ENCODE measurements at places on chromosomes 16 and 17.

DNA sequence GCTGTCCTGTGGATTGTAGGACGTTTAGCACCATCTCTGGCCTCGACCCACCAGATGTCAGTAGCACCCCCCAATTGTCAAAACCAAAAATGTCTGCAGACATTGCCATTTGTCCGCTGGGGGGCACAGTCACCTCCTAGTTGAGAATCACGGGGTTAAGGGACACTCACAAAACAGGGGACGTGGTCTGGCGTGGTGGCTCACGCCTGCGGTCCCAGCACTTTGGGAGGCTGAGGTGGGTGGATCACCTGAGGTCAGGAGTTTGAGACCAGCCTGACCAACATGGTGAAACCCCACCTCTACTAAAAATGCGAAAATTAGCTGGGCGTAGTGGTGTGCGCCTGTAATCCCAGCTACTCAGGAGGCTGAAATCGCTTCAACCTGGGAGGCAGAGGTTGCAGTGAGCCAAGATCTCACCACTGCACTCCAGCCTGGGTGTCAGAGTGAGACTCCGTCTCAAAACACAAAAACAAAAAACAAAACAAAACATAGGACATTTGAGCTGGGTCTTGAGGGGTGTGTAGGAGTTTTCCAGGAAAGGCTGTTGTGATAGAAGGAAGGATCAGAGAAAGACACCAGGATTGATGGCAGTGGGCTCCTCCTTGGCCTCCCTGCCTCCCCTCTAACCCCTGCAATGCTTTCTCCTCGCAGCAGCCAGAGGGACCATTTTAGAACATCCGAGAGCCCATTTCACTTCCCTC, 171.8 kb upstream of the GSE1 start:
- DNase-seq = no peak

DNA sequence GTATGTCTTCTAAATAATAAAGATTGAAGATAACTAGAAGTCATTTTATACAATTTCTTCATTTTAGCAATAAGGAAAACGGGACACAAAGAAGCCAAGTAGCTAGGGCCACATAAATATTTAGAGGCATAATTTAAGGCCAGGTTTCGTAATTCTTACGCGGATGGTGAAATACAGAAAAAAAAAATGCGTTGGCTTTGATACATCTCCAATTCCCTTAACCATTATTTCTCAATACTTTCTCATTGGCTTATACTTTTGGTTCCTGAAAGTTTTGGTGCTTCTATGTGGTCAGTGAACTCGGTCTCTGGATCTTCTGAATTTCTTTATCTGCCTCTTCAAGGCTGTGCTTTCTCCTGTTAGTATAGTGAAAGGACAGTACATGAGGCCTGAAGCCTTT, 888.1 kb downstream of the KCNJ2 start:
- DNase-seq = no peak

- no peak for DNase-seq
Observed at GRCh38 chr16:54744998-54745397, 185.7 kb upstream of the IRX5 start.

GRCh38 chr17:45940293-45940692, 45.9 kb downstream of the MAPT start:
- no peak for DNase-seq

DNA sequence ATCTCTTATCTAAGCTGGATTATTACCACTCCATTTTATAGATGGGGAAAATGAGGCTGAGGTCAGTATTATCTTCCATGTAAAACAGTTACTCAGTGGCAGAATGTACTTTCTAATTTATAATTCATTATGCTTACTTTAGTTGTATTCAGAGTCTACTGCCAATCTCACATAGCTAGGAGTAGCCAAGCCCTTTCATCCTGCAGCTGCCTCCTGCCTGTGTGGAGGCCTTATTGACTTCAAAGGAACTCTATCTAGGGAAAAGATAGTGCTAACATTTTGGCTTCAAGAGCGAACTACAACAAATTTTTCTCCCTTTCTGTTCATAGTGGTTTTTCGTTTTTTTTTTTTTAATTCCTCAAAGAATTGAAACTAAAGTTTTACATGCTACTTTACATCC, 12.9 kb downstream of the RPGRIP1L start:
- no peak for DNase-seq

- DNase-seq = no peak
Observed at GRCh38 chr17:69869667-69870066, 205.4 kb upstream of the KCNJ16 start.

DNA sequence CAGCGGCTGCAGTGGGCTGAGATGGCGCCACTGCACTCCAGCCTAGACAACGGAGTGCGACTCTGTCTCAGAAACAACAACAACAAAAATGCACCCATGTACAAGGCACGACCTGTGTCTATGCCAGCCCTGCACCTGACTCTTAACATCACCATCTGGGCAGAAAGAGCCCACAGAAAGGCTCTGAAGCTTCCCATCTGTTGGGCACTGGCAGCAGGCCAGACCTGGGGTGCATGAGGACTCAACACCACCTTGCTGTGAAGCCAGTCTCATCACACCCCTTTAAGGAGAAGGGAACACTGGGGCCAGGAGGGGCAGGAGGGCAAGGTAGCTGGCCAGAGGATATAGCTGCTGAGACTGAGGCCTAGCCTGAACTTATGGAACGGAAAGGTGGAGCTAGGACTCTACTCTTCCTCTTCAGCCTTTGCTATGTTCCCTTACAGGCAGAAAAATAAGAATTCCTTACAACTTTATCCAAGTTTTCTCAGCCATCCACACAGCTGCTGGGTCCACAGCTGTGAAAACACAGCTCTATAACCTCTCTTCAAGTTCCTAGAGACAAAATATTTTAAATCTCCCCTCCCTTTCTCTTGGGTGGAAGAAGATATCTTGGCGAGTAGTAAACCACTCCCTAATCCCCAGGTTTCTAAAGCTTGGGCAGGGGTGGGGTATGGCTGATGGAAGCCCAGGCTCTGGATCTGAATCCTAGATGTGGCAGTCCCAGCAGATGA, 2.8 kb downstream of the ELOB start:
- DNase-seq = no peak

DNA sequence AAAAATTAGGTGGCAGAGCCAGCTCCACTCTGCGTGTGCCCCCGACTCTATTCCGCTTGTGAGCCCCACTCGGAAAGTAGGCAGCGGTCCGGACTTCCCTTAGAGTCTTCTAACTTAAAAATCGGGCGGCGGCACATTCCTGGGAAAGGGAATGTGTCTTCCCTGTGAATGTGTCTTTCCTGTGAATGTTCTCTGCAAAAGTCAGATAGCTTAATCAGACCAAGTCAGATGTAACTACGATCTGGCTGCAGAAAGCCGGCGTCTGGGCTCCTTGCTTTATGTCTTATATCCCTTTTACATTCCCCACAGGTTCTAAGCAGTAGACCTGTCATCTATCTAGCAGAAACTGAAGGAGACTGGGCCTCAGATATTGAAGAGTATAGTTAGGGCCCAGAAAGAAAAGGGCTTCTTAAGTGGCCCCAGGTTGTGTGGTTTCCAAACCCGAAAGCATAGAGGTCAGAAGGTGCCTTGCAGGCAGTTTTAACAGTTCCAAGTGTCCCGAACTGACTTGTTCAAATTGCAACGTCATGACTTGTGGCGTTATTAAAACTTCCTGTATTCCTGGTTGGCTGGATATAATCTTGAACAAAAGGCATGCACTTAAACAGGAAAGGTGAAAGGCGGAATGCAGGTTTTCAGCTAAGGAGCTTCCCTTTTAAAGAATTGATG, 601 bp downstream of the PHKB start:
- DNase-seq = no peak

GRCh38 chr17:44002141-44002848, 2.1 kb upstream of the NAGS start:
- no peak for DNase-seq

DNA sequence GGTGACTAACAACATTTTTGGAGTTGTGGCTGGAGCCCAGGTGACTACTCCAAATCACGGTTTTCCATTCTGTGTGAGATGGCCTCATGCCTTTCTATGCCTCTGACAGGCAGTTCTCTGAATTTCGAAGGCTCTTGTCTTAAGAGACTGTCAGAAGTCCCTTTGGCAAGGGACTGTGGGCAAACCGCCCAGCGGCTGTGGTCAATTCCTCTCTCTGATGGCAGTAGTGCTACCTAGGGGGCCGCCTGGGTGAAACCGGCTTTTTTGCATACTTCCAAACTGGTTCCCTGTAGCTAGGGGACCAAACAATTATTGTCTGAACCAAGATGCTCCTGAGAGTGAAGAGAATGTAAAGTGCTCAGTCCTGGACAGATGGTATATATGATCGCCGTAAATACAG, 86.3 kb downstream of the SDR42E1 start:
- no peak for DNase-seq

DNA sequence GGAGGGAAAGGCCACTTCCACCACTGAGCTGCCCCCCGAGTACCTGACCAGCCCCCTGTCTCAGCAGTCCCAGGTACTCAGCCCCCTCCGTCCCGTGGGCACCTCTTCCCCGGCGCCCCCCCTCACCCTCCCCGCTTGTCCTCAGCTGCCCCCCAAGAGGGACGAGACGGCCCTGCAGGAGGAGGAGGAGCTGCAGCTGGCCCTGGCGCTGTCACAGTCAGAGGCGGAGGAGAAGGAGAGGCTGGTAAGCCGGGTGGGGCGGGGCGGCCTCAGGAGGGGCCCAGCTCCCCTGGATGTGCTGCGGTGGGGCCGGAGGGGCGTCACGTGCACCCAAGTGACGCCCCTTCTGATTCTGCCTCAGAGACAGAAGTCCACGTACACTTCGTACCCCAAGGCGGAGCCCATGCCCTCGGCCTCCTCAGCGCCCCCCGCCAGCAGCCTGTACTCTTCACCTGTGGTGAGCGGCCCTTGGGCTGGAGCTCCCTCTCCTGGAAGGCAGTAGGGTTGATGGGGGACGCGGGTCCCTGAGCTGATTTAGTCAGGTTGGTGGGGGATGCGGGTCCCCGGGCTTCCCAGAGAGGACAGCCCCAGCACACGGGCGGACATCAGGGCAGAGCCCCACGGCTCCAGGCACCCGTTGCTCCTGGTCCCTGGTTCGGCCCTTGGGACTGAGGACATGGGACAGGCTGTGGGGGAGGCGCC, 9.5 kb upstream of the MRPL12 start:
- DNase-seq = no peak

DNA sequence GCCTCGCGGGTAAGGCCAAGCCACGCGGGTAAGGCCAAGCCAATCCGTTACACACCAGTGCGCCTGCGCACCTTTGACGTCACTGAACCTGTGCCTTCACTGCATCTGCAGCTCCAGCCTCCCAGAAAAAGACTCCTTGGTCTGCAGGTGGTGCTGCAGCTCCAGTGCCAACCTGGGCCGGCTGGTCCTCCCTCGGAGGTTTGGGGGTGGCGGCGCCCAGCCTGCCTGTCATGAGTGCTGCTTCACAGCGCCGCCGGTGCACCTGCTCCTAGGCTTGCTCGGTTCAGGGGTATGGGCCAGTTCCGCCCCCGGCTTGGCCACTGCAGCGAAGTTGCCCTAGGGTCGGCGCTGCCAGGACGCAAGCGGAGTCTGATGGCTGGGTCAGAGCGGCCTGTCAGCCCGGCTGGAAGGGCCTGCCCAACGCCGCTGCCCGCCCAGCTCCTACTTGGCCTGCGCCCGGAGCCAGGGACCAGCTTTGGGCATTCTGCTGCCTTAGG, 146.6 kb downstream of the USP22 start:
- no peak for DNase-seq

DNA sequence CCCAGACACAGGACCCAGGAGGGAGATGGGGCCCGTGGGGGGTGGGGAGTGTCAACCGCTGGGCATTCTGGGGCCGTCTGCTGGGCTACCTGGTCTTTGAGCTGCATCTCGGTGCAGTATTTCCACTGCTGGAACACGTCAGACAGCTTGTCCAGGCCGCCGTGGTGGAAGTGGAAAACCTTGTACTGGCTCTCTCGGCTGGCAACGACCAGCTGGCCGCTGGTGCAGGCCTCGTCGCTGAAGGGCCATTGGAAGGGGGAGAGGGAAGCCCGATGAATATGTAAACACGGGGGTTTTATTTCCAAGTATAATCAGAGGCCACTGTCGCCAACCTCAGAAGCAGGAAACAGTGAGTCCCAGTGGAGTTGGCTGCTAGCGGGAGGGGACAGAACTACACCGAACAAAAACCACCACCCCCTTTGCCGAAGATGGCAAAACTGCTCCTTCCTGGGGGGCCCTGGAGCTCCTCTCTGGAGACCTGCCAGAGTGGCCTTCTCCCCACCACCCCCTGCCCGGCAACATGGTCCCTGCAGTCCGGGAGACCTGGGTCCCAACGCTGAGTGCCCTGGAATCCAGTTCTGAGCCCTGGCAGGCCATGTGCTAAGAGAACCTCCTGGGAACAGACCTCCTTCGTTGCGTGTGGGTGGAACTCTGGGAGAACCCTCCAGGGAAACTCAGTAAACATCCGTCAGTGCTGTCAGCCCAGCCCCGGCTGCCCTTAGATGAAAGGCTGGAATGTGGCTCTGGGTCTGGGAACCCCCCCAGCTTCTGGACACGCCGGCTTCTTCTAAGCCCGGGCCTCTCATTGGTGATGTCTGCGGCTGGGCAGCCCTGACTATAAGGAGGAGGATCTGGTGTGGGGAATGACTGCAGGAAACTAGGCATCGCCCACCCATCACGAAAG, 84.1 kb downstream of the TBC1D16 start:
- no peak for DNase-seq

GRCh38 chr17:56845934-56846333, 12.0 kb downstream of the DGKE start:
- no peak for DNase-seq

- DNase-seq = no peak
Observed at GRCh38 chr16:52997922-52998321, 54.8 kb downstream of the CHD9NB start.

GRCh38 chr17:82298538-82299421, 18.6 kb downstream of the CD7 start:
- DNase-seq = no peak

DNA sequence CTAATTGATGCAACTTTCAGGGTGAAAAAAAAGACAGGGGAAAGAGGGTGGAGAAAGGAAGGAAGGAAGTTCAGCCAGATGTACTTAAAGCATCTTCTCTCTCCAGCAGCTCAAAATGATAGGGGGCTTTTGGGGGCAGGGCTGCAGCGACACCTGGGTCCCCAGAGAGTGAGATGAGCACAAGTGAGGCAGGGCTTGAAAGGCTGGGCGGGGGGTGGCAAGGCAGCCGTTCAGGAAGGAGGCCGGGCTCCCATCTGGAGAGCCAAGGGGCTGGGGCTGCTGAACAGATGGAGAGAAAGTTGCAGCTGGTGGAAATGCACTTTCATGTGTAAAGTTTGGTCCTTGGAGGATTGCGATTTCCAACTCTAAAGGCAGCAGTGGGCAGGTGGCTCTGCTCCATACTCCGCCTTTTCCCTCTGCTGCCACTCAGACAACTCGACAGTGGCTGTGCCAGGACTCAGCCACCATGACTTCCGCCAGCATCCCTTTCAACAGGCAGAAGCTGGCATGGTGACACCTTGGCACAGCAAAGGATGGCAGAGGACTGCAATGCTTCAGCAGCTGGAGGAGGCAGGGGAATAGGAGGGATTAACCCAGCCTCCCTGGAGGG, 7.7 kb downstream of the SLC35B1 start:
- DNase-seq = no peak

GRCh38 chr17:35766903-35767510, 6.3 kb downstream of the C17orf50 start:
- DNase-seq = no peak

GRCh38 chr17:29059281-29059680, 16.3 kb downstream of the PIPOX start:
- no peak for DNase-seq
